Smooth muscle cell of the pulmonary artery (primary cell): ENCODE measurements at places on chromosomes 1 and 21. TPM values are rescaled to one million over a fixed set of nuclear protein-coding genes. Genes with fewer than 3 reads are reported as not detected.

AGL gene
- 12.2 and 15.8 TPM in 2 replicates for total RNA-seq

CASQ2 gene
- total RNA-seq = 0.33 TPM in 1 of 2 replicates, not detected in the other

RIMS3 gene
- 0.86 and 1.8 TPM in 2 replicates for total RNA-seq

CALML6 gene
- 0.46 and 0.66 TPM in 2 replicates for total RNA-seq

ADAMTS5 gene
- 2.1 and 14.7 TPM in 2 replicates for total RNA-seq

C1orf174 gene
- 23.9 and 25.4 TPM in 2 replicates for total RNA-seq

FCRL4 gene
- total RNA-seq = not detected in 2 replicates

ASAP3 gene
- 29.4 and 39.1 TPM in 2 replicates for total RNA-seq

SLC16A4 gene
- 45.7 and 53.7 TPM in 2 replicates for total RNA-seq

LCE1C gene
- not detected in 2 replicates for total RNA-seq

RPTN gene
- not detected in 2 replicates for total RNA-seq

SNX7 gene
- total RNA-seq = 29.2 and 37.7 TPM in 2 replicates

COL6A1 gene
- 1,943 and 3,346 TPM in 2 replicates for total RNA-seq

GJB3 gene
- total RNA-seq = 0.07 TPM in 1 of 2 replicates, not detected in the other

SLC45A3 gene
- 3.7 and 4.3 TPM in 2 replicates for total RNA-seq

BRINP3 gene
- 0.07 TPM in 1 of 2 replicates, not detected in the other for total RNA-seq

PDZK1 gene
- total RNA-seq = 0.23 and 0.33 TPM in 2 replicates
